ENCODE measurements at places on chromosomes 12 and 14.

- no peak for DNase-seq
These were observed 146.0 kb upstream of the PLEKHG7 start for GRCh38 chr12:92556637-92557421.

DNA sequence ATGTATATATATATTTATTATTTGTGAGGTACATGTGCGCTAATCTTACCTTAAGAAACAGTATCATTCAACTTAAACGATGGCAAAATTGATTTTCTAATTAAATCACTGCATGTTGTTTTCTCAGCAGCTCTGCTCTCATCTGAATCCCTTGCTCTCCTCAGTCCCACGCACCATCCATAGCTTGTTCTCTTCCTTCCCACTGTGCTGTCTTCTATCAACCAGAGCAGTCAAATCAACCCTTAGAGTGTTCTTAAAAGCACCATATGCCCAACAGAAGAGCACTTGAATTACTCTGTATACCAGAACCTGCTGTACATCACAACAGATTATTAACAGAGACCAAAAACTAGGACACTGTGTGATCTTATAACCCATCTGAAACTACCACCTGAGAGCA is 209.4 kb upstream of the G2E3 start:
- DNase-seq, result no peak

DNA sequence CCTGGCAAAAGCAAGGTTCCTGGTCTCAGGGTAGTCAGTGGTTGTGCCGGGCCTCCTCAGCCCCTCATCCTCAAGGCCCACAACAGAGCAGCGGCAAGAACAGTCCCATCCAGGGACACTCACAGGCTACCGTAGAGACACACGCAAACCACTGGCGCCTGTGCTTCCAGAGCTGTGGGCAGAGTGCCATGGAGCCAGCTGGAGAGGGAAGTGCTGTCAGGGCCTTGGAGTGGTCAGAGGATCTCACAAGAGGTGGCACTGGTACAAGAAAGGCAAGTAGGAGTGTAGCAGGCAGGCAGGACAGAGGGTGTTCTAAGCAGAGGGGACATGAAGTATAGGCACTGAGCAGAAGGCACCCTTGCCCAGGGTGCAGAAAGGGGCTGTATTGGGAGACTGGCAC is 34.6 kb downstream of the ANKRD9 start:
- no peak for DNase-seq

GRCh38 chr12:50845021-50845647 is 2.4 kb downstream of the TMPRSS12 start:
- no peak for DNase-seq

DNA sequence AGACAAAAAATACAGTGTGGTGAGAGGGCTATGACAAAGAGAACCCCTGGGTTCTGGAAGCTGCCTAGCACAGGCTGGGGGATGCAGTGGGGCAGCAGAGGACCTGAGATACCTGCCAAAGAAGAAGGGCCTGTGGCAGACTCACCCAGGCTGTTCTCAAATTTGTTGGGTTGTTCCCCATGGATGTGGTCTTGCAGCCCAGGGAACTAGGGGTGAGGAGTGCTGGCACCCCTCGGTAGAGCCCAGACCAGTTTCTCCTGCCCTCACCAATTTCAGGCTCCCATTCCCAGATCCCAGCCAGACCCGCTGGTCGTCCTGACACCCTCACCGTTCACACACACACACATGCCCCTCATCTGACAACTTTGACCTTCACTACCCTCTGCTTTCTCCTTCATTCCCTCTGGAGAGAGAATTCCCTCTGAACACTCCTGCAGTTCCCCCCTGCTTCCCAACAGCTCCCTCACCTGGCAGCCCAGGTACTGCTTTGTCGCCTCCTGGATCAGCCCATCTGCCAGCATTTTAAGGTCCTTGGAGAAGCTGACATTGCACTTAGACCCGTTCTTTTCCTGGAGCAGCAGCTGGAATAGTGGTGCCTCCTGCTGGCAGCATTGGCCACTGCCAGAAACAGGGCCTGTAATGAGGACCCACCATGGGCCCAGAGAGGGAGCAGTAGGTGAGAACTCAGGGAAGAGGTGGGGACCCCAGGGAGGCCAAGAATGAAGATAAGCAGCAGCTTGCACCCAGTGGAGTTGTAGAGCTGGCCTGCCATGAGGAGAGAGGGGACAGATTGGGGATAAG is 5.9 kb upstream of the GDF11 start:
- peak; percentile 78 for DNase-seq

GRCh38 chr14:65491274-65491673 is 78.7 kb downstream of the FUT8 start:
- DNase-seq, result no peak

DNA sequence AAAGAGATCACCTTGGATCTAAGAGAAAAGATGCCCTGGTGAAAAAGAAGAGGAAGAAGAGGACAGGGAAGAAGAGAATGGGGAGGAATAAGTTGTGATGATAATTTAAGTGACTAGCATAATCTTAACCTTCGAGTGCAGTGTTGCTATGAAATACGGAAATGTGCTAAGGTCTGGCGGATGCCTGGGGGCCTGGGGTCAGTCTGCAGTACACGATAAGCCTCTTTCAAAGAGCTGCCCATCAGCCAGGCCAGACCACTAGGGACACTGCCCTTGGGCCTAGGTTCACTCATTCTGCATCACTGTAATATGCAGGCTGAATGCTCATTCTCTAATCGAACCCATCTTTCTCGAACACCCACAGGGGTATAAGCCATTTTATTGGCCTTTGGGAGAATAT is 83.4 kb downstream of the PLEKHG3 start:
- DNase-seq, result no peak

- DNase-seq, result peak; percentile 96
These were observed 16.9 kb downstream of the OR6S1 start for GRCh38 chr14:20624495-20625070.

All from NB4 (cell line).